Endothelial cell of umbilical vein (primary cell): ENCODE measurements at places on chromosomes 7 and 10. TPM values are rescaled to one million over a fixed set of nuclear protein-coding genes. Genes with fewer than 3 reads are reported as not detected.

DNA sequence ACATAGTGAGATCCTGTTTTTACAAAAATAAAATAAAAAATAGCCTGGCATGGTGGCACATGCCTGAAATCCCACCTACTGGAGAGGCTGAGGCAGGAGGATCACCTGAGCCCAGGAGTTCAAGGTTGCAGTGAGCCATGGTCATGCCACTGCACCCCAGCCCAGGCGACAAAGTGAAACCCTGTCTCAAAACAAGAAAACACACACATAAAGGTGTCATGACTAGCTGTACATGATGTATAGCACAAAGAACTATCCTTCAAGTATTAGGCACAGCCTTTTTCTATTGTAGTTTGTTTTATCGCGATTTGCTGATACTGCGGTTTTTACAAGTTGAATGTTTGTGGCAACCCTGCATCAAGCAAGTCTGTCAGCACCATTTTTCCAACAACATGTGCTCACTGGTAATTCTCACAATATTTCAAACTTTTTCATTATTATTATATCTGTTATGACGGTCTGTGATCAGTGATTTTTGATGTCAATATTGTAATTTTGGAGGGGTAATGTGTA is 11.5 kb upstream of the SNX13 start:
- no peak for DNase-seq

Gene TMEM130
- total RNA-seq, result not detected in 2 replicates

Gene ZNF736
- 6.3 and 9.0 TPM in 2 replicates for total RNA-seq

Gene OGDHL
- 0.58 and 1.0 TPM in 2 replicates for total RNA-seq

DNA sequence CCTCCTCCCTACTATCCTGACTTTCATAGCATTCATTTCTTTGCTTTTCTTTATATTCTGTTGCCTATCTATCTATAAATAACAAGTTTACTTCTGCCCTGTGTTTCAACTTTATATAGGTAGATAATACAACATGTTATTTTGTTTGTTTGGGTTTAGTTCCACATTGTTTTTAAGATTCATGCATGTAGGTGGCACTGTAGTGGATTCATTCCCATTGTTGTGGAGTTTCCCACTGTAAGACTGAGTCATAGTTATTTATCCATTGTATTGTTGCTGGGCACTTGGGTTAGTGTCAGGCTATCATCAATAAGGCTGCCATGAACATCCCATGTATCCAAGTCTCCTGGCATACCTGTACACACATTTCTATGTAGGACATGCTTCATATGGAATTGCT is 127.7 kb downstream of the ARHGAP22 start:
- peak; percentile 46 for DNase-seq

Gene FAM25C
- not detected in 2 replicates for total RNA-seq

DNA sequence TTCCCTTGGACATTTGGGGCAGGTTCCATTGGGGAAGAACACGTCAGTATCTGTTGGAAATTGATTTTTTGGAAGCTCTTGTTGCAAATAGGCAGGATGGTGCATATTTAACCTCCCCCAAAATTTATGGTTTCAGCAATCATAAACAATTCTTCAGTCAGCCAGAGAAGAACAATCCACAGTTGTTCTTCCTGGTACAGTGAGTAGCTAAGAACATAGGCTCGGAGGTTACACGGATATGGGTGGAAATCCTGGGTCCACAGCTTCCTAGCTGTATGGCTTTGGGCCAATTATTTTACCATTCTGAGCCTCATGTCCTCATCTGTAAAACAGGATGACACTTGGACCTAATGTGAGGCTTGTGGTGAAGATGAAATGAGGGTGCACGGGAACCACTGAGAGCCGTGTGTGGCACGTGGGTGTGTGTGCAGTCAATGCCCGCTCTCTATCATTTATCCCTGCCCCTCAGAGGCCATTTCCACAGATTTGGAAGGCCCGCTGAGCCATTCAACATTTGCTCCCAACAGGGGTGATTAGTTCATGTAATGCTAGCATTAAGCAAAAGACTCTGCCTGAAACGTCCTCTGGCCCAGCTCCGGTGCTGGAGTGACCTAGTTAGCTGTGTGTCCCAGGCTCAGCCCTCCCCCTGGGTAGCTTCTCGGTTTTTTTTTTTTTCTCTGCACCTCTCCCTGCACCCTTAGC is 9.7 kb downstream of the CAMK1D start:
- no peak for DNase-seq

- no peak for DNase-seq
Measured at GRCh38 chr10:72006026-72006425, 41.8 kb downstream of the CHST3 start.

GRCh38 chr10:105974803-105975456 is 1189.6 kb downstream of the SORCS1 start:
- DNase-seq, result no peak

DNA sequence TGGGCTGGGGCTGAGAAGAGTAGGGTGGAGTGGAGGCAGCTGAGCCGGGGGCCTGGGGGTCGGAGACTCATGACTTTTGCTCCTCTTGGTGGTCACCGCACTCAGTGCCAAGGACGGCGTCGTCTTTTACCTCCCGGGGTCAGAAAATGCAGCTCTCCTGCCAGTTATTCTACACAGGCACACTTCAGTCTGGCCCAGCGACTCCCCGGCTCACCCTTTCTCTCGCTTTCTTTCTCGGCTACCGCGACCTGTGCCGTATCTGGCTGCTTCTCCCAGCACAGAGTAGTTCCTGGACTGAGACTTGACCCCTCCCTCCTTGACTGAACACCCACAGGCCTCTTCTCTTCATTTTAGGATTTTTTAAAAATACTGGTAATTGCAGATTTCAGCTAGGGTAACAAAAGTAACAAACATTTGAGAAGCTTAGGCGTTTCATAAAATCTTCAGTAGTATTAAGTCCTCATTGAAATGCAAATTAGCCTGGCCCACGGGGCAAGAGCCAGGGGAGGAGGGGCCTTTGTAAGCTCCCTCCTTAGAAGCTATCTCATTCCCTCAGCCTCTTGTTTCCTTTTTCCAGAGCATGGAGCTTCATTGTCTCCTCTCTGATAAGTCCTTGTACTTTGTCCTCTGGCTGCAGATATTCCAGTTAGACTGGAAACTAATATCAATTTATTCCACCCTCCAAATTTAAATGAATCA is 1.1 kb upstream of the PRLHR start:
- DNase-seq, result no peak

Gene SPDYE8
- not detected in 2 replicates for total RNA-seq

DNA sequence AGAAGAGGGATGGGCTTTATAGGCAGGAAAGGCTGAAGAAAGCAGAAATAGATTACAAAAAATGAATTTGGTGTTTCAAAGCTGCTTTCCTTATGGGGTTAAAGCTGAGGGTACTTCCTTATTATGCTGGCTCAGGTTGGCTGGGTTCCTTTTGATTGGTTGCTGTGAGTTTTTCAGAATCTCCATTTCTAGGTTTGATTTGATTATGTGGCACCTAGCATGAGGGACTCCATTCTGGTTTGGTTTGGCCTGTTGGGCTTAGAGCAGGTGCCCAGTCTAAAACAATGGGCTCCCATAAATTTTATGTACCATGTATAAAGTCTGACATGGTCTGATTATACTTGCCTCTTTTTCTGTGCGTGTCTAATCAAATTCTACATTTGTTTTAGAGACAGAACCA is 362.7 kb downstream of the CXCL12 start:
- no peak for DNase-seq

GRCh38 chr10:69845574-69846292 is 44.0 kb downstream of the COL13A1 start:
- peak; percentile 81 for DNase-seq

- DNase-seq, result no peak
Measured at GRCh38 chr7:22361320-22361719, 4.4 kb upstream of the RAPGEF5 start.

Gene POLR2J2
- total RNA-seq, result 19.2 and 21.3 TPM in 2 replicates
